ENCODE measurements at places on chromosomes 1 and 21. TPM values are rescaled to one million over a fixed set of nuclear protein-coding genes. Genes with fewer than 3 reads are reported as not detected.
A peak's percentile ranks its signal among the peaks of the same experiment; 100 is the strongest.

The RASAL2 gene
- total RNA-seq: 14.7 TPM

The TMEM53 gene
- total RNA-seq: 19.5 TPM

DNA sequence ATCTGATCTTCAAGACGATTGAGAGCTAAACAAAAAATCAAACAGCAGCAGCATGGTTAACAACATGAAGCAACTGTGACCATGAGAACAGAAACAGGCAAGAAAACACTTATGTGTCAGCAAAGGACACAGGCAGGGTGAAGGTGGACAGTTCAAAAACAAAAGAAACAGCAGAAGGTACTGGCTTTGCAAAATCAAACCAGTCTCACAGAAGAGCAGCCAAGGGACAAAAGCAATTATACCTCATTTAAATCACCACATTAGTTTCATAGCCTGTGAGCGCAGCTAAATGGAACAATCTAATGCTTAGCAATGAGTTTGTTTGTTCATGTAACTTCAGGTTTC is 59.1 kb downstream of the CAPN2 start:
- peak; percentile 29 for DNase-seq

- no peak for DNase-seq
These were observed 673.6 kb upstream of the USP24 start for GRCh38 chr1:55888685-55889317.

GRCh38 chr1:92037400-92037799 is 7.6 kb downstream of the EPHX4 start:
- DNase-seq: no peak

GRCh38 chr1:240616018-240616417 is 4.1 kb upstream of the GREM2 start:
- no peak for DNase-seq

DNA sequence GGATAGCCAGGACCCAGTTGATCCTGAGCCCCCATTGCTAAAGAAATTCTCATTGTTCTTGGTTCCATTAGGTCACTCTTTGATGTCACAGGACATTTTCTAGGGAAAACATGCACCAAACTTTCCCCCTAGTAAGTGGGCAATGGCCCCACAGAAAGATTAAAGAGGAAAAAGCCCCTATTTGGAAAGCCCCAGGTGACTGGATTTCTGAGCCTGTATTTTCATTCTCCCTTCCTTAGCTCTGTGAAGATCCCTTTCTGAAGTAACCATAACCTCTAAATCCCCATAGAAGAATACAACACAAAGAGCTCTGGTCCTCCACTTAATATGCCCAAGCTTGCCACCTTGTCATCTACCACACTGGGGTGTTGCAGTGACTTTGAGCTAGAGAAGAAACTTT is 232.3 kb upstream of the FGGY start:
- no peak for DNase-seq

GRCh38 chr1:116095027-116095426 is 16.2 kb upstream of the MAB21L3 start:
- no peak for DNase-seq

- no peak for DNase-seq
These were observed 210.3 kb upstream of the USP24 start for GRCh38 chr1:55425310-55425930.

GRCh38 chr1:230210326-230210980 is 143.4 kb downstream of the GALNT2 start:
- no peak for DNase-seq

DNA sequence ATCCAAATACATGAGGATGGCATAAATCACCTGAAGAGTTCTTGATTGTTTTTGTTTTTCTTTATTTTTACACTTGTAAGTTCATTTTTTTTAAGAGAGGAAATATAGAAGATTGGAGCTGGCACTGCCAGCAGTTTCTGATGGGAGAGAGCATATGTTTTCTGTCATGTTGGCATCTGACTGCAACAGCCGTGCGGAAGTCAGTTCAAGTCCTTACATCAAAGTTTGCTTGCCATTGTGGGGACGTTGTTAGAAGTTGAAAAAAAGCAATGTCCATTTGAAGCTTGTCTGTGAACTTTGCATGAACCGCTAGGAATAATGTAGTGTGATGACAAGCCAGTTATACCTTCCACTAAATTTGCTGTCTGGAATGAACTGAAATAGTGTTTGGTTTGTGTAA is 126.5 kb upstream of the USH2A start:
- no peak for DNase-seq

- DNase-seq: no peak
These were observed 8.7 kb downstream of the RUNX3 start for GRCh38 chr1:24921412-24921811.
